SW 1271 (cell line): ENCODE measurements at places on chromosomes 1 and 21.

GRCh38 chr1:155947741-155948140 lies 6.3 kb downstream of the RXFP4 start:
- no peak for DNase-seq

GRCh38 chr1:28971980-28972771 lies 57.8 kb downstream of the EPB41 start:
- DNase-seq: no peak

- no peak for DNase-seq
Measured at GRCh38 chr1:67741736-67742135, 56.7 kb downstream of the GADD45A start.

GRCh38 chr1:210587566-210587965 lies 258.9 kb downstream of the HHAT start:
- no peak for DNase-seq

- DNase-seq: peak; percentile 10
Measured at GRCh38 chr1:88655685-88656299, 28.3 kb upstream of the PKN2 start.

DNA sequence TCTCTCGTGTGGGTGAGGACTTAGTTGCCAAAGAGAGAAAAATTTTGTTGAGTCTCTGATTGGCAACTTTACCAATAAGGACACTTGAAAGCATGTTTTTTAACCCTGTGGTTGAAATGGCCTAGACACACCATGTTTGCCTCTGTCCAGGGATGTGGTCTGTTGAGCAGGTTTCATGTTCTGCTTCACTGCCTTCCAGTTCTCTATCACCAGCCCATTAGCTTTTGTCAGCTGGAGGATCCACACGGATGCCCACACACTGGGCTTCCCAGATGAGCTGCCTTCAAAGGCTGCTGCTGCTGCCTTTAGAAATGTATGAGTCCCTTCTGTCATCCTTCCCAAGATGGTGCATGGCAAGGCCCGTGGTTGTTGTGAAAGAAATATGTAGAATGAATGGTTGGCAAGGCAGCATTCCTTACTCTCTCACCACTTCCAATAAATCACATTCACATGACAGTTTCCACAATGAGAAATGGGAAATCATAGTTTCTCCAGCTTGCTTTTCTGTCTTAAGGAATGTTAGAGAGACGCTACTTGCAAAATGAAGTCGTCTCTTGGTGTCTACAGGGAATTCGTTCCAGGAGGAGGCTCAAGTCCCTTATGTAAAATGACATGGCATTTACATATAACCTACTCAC lies 108.2 kb upstream of the SLC35F3 start:
- DNase-seq: no peak

DNA sequence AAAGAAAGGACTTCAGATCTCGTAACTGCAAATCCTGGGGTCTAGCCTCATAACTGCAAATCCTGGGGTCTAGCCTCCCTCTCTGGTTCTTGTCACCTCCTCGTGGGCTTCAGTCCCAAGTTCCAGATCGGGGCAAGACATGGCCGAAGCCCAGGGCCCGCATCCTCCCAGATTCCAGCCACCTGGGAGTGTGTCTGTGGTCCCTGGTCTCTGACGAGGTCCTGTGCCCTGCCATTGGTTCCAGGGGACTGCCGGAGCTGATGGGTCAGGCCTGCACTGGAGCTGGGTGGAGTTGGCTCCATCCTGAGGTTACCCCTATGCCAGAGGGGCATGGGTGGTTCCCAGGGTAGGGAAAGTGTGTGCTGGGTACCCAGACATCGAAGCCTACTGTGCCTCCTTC lies 17.7 kb upstream of the C1orf174 start:
- no peak for DNase-seq

DNA sequence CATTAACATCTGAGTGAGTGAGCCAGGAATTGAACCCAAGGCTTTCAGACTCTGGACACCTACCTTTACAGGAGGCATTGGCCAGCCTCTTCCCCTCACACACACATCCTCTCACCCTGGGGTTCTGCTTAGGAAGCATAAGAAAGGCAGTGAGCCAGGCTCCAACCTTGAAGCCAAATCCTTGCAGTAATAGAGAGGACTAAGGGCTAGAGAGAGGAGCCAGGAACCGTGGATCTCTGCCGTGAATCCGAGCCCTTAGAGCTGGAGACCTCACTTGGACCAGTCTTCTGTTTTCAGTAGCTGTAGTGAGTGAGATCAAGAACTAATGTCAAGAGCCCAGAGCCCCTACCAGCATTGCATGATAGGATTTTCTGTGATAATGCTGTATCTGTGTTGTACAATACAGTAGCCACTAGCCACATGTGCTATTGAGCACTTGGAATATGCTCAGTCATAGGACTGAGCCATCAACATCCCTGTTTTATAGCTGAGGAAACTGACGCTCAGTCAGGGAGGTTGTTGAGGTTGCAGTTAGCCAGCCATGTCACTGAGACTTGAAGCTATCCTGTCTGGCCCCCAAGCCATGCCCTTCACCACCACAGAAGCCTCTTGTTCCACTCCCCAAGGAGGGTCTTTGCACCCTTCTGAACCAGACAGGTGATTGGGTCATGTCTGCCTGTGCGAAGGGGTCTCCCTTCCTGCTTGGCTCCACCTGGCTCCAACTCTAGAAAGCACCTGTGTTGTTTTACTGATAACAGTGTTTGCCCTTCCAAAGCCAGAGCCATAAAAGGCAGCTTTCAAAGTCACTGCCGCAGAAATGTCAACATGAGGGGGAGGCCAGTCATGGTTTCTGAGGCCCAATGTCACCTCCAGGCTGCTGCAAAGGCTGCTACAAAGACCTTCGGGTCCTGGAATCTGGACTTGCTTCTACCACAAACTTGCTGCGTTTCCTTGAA lies 101.1 kb upstream of the JUN start:
- no peak for DNase-seq

DNA sequence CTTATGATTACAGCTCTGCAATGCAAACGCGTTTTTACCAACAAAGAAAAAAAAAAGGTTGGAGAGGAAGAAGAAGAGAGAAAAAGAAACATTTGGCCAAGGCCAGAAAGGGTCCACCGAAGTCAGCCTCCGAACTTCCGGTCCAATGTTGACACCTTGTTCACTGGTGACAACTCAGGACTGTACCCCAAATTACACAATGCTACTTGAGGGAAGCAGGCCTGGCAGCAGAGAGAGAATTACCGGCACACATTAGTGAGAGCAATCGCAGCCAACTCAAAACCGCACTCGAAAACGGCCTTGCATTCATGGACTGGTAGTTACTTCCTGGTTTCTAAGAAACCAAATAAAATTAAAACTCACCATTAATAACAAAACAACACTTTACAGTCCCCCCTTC lies 652.5 kb downstream of the KIF26B start:
- no peak for DNase-seq

- no peak for DNase-seq
Measured at GRCh38 chr1:202348005-202348508, 442 bp upstream of the PPP1R12B start.

GRCh38 chr1:150484861-150485260 lies 2.4 kb upstream of the TARS2 start:
- DNase-seq: no peak

DNA sequence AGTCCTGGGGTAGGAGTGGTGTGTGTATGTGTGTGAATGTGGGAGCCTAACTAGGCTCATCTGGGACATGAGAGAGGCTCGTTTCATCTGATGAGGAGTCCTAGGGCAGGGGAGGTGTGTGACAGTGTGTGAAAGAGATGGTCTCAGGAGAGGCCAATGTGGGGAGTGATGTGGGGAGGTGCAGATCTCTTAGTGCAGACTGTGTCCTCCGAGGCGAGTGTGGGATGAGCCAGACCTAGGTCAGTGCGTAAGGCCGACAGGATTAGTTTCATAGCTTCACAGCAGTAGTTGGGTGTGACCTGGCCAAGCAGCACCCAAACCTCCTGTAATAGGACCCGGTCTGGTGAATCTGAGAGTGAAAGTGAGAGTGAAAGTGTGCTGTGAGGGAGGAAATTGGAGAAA lies 94.7 kb downstream of the LIPI start:
- DNase-seq: no peak

- DNase-seq: no peak
Measured at GRCh38 chr1:173870252-173871075, 2.3 kb downstream of the ZBTB37 start.

GRCh38 chr1:20792196-20792595 lies 5.1 kb upstream of the HP1BP3 start:
- DNase-seq: no peak

- no peak for DNase-seq
Measured at GRCh38 chr1:4395158-4395557, 259.3 kb upstream of the AJAP1 start.

GRCh38 chr1:117359561-117360289 lies 7.5 kb upstream of the MAN1A2 start:
- DNase-seq: no peak

DNA sequence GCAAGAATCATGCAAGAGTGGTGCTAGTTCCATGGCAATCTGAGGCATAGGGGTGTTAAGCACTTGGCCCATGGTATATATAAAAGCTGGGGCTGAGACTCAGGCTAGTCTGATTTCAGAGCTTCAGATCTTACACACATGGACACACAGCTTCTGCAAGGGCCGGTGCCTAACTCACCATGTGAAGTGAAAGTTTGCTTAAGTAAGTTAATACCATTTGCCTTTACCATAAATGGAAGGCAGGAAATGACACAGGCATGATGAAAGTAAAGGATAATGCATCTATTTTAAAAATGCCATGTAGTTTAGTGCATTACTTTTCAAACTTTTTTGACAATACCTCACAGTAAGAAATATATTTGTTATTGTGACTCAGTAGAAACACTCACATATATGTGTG lies 122.6 kb downstream of the KCNJ6 start:
- DNase-seq: no peak

DNA sequence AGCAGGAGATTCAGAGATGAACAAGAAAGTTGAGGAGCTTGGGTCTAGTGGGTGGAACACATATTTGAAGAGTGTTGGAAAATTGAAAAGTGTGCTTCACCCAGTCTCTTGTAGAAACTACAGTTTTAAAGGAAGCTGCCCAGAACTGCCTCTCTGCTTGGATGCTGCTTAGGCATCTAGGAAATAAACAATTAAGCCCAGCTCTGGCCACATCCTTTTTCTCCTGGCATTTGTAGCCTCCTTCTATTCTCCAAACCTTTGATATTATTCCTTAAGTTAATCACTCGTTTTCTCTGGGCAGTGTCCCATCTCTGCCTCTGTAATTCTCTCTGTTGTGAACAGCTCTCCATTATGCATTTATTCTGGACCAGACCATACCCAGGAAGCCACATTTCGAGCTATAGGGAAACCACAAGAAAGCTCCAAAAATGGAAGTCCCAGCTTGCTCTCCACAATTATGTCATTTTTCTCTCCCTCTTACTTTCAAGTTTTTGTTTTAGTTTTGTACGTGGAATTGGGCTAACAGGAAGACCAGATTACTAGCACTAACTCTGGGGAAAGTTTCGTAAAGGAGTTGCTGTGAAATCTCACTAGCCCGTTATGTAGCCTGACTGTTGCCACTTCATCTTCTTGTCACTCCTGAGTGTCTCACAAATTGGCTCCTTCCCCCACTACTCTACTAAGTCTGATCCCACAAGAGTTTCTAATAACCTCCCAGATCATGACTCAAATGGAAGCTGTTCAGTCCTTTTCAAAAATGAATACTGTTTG lies 102.2 kb downstream of the NTMT2 start:
- no peak for DNase-seq

DNA sequence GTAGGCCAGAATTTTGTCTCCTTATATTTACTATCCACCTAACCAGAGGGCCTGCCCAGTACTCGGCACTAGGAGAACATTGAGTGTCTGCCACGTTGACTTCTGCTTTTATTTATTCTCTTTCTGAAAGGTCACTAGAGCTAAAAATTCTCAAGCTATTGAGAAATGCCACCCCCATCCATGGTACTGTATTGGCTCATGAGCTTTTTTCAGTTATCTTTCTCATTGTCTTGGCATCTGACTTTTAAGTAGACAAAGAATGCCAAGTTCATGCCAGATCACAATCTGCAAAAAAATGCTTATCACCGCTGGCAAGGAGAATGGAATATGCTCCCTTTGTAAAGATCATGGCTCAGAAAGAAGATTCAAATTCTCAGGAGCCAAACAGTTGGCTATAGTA lies 49.8 kb upstream of the MROH9 start:
- no peak for DNase-seq

GRCh38 chr1:58572690-58573089 lies 4.4 kb downstream of the TACSTD2 start:
- no peak for DNase-seq

- peak; percentile 11 for DNase-seq
Measured at GRCh38 chr21:35178827-35179226, 129.7 kb upstream of the RUNX1 start.

DNA sequence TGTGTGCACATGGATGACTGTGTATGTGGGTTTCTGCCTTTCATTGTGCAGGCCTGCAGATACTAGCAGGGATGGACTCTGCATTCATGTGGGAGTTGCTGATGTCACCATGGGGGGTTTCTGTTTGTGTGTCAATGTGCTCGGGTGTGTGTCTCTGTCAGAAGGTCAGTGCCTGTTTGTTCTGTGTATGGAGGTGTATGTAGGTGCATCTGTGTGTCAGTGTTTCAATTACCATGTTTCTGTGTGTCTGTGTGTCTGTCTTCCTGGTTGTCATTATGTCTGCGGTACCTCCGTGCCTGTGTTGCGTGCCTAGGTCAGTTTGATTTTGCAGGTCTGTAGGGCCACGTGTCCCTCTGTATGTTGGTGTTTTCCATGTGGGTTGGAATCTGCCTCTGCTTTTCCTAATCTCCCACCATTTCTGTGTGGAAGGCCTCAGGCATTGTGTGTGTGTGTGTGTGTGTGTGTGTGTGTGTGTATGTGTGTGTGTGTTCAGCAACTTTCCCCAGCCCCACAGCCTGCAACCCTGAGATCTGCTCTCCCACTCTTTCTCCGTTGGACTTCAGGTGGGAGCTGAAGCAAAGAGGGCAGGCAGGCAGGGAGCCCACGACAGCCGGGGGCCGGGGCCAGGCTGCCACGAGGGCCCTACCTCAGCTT lies 36.7 kb upstream of the WASF2 start:
- DNase-seq: no peak

GRCh38 chr1:99677416-99677815 lies 31.5 kb downstream of the PALMD start:
- no peak for DNase-seq

DNA sequence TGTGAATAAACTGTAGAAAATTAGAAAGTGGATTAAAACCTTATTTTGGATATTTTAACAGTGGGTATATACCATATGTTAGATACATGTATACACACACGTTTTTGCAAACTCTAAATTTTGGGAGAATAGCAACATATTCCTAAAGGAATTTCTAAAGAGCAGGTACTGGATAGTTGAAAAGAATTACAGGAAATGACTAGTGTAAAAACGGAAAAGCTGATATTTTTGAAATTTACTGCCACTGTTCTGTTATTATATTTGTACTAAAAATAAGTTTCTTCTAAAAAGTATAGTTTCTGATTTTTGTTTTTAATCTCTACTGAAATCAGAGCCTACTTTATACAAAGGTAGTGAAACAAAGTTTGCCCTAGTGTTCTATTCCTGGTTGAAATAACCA lies 114.1 kb downstream of the HS2ST1 start:
- no peak for DNase-seq

DNA sequence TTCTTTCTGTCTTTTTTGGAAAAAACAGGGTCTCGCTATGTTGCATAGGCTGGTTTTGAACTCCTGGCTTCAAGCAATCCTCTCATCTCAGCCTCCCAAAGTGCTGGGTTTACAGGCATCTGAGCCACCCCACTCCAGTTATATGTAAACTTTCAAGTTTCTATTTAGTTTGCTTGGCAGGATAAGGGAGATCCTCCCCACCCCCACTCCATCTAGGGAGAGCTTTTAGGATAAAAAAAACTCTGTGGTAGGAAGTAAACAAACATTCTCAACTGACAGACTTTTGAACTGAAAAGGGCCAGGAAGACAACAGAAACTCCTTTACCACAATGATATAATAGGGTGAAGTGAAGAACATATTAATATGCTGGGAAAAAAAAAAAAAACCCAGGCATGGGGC lies 41.0 kb upstream of the ZNF326 start:
- DNase-seq: no peak
